ENCODE measurements at places on chromosomes 2 and 18.

DNA sequence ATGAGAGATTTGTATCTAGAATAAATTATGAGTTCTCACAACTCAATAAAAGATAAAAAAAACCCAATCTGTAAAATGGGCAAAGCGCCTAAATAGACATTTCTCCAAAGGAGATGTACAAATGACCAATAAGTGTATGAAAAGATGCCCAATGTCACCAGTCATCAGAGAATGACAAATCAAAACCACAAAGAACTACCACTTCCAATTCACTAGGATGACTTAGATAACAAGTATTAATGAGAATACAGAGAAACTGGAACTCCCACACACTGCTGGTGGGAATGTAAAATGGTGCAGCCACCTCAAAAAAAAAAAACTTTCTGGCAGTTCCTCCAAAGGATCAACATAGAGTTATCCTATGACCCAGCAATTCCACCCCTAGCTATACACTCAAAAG, 17.4 kb upstream of the COL6A3 start:
- no peak for DNase-seq

DNA sequence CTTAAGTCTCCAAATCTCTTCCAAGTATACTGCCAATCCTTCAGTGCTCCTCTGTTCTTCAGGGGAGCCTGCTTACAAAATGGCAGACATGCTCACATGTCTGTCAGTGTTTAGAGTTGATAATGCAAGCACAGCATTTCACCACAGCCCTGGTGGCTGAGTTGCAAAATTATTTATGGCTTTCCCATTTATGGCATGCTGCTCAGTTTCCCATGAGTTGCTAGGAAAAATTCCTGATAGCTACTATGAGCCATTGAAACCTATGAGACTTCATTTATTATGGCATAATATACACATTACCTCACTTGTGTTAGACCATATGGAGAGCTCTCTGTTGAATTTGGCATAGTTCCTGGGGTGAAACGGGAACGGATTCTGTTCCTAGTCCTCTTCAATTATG, 448.7 kb upstream of the TCF4 start:
- no peak for DNase-seq

DNA sequence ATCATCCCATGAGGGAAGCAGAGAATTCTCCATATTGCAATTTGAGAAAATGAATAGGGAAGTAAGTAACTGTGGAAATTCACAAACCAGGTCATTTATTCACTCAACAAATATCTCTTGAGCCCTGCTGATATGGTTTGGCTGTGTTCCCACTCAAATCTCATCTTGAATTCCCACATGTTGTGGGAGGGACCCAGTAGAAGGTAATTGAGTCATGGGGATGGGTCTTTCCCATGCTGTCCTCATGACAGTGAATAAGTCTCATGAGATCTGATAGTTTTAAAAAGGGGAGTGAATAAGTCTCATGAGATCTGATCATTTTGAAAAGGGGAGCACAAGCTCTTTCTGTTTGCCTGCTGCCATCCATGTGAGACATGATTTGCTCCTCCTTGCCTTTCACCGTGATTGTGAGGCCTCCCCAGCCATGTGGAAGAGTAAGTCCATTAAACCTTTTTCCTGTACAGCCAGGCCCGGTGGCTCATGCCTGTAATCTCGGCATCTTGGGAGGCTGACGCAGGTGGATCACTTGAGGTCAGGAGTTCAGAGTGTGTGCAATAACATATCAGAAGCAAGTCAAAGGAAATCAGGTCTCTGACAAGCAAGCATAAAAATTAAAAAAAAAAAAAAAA, 193.2 kb downstream of the NDUFA10 start:
- DNase-seq, result no peak

GRCh38 chr2:205802065-205802464, 119.8 kb downstream of the NRP2 start:
- no peak for DNase-seq

DNA sequence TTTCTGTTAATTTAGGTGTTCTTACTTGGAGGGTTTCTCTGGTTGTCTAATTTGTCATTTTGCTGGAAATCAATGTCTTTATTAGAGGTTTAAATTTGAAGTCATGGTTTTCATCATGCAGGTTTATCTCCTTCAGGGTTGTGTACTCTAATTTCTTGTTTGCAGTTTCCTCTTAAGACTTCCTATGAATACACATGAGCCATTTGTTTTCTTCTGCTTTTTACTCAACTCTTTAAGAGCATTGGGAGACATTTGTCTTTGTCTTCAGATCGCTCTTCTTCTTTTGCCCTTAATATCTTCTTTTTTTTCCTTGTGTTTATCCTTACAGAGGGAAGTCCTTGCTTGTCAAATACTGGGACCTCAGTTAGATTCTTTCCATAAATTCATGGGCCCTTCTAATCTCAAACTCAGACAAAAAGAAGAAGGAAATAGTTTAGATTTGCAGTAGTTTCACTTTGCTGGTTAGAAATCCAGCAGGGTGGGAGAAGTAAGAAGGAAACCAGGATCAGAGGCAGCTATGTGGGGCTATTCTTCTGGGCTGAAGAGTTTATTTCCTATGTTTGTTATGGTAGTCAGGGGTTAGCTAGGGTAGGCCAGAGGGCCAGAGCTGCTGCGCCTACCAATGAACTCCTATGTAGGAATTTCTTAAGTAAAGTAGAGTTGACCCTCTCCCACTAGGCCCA, 176.6 kb downstream of the DYSF start:
- DNase-seq, result no peak

- no peak for DNase-seq
Observed at GRCh38 chr2:238839428-238839827, 8.5 kb upstream of the TWIST2 start.

GRCh38 chr2:100802066-100802465, 17.9 kb upstream of the NPAS2 start:
- DNase-seq, result no peak

DNA sequence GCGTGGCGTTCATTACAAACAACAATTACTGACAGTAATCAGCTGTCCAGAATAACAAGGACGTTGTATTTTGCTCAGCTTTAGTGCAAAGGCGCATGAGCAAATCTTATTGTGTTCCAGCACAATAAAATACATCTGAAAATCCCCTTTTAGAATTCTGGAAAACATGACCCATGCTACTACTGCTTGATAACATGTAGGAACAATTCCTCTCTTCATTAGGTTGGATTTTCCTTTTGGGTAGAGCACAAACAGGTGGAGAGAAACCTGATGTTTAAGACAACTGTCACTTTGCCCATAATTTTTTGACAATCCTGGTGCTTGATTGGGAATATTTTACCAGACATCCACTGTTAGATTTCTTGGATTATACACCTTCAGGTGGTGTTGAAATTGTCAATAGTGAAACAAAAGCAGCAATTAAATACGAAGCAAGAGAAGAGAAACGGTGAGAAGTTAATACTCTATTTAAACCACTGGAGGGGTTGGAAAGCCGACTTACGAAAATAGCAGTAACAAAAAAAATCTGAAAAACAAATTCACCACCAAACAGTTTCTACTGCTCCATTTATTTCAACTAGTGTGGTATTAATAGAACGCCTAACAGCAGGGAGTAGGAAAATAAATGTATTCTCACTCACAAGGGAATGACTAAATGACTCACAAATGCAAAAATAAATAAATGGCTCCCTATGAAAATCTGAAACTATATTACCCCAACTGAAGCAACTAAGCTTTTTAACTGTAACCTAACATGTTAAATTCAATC, 102.7 kb downstream of the CPO start:
- no peak for DNase-seq

DNA sequence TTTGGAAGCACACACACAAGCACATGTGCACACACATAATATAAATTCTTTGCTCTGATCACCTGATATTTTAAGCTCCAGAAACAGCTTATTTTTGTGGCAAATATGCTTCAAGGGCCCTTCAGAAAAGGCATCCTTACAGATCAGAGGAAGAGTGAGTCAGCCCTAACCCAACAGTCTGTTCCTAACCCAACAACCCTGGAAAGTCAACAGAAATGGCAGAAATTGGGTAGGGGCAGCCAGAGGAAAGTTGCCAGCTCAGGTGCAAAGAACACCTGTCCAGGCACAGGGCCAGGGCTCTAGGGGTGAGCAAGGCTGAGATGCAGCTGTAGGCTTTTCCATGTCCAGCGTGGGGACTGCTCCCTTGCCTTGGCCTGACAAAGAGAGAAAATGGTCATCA, 6.4 kb upstream of the NCKAP5 start:
- no peak for DNase-seq

GRCh38 chr18:46169464-46169941, 65.3 kb downstream of the HAUS1 start:
- peak; percentile 41 for DNase-seq

DNA sequence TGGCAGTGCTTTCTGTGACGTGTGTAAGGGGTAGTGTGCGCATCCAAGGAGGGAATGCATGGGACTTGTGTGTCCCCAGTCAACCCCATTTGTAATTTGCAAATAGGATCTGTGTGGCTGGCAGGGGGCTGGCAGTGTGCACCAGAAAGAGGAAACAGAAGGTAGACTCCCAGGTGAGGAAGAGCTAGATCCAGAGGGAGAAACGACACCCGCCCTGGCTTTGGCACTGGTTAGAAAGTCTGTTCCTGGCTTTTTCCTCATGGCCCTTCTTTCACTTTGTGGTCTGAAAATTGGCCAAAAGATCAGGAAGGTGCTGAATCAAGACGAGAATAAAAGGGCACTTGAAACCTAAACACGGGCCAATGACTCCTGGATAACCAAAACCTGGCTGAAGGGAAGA, 33.3 kb downstream of the PRKCE start:
- DNase-seq, result no peak

- DNase-seq, result no peak
Observed at GRCh38 chr2:65625982-65626381, 193.6 kb upstream of the SPRED2 start.

DNA sequence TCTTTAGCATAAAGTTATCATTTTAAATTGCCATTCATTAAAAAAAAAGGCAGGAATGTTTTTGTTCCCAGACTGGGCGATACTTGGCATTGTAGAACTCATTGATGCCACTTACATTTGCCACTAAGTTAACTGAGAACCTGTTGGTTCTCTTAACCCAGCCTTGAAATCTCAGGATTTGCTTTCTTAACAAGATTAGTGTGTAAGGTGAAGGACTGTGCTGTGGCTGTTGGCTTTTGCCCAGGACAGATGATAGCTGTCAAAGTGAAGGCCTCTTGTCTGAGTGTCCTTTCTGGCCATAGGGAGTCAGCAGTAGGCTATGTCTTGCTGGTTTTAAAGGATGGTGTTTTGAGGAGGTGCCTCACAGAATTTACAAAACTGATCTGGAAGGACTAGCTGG, 2.6 kb downstream of the DPYSL5 start:
- no peak for DNase-seq

DNA sequence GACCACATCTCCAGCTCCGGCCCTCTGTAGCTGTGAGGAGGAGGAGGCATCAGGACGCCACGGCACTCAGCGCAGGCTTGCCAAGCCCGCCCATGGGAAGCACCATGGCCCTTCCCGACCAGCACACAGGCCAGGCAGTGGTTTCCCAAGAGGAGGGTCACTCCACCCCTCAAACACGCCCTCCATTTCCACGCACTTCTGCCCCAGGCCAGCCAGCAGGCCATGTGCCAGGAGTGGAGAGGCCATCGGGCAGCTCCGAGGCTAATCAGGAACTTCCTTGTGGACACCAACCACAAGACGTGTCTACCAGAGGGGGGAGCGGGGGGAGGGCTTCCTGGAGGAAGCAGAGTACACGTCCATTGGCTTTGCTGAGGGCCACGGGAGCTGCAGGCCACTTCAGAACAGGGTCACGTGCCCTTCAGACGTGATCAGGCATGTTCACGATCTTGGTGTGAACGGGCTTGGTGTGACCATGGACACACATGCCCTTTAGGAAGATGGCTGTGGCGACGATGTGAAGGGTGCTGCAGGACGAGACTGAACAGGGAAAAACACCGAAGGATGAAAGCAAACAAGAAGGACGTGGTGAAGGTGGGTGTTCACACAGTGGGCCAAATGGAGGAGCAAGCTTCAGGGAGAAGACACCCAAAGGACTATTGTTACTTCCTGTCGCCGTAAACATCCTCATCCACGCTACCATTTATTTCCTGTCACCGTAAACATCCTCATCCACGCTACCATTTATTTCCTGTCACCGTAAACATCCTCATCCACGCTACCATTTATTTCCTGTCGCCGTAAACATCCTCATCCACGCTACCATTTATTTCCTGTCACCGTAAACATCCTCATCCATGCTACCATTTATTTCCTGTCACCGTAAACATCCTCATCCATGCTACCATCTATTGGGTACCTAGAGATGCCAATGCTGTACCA, 6.5 kb upstream of the MTERF4 start:
- no peak for DNase-seq

DNA sequence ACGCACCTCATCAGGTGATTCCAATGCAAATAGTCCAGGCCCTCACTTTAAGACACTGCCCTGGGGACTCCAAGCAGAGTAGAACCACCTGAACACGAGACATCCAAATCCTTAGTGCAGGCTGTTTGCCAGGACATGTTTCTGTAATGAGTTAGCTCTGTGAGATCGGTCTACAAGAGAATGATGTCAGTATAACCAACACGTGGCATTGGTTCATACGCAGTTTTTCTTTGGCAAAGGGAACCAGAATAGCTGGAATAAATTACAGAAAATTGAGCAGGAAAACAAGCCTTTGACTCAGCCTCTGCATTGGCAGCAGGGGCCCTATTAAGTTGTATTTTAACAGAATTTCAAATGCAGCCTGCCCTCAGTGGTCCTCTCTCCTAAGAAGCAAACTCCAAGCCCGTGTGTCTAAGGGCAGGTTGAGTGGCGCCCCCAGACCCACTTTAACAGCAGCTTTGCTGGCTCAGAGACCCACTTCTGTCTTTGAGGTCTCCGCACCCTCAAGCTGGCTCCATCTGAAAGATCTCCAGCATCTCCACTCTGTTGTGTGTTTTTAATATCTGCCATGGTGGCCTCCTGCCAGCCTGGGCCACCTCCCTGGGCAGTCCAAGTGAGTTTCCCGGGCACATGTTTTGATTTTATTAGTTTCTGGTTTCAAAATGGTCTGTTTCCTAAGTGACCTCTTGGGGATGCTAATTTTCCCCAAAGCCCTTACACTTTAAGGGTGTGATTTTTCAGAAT, 61.3 kb downstream of the ALPK2 start:
- DNase-seq, result peak; percentile 83

- peak; percentile 55 for DNase-seq
Observed at GRCh38 chr2:191676790-191677645, 918 bp upstream of the NABP1 start.

- peak; percentile 25 for DNase-seq
Observed at GRCh38 chr2:36371928-36372391, 16.4 kb downstream of the CRIM1 start.

DNA sequence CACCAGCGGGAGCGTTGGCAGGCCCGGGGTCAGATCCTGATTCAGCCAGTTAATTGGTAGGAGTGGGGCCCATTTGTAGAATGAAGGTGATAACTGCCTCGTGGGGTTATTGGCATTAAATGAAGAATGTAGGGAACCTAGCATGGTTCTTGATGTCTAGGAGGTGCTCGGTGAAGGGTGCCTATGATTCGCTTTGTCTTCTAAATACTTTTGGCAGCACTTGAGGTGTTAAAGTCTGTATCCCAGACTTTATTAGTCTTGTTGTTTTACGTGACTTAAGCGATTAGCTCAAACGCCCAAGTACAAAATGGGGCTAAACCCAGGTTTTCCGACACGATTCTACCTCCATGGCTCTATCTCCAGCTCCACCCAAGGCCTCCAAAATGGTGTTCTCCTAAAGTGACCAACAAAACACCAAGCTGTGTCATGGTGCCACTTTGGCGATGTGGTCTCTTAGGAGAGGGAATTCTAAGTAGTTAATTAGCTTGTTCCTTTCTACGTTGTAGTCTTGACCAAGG, 980 bp upstream of the PPP4R1 start:
- no peak for DNase-seq

GRCh38 chr2:70566906-70567305, 13.3 kb upstream of the TGFA start:
- DNase-seq, result no peak

GRCh38 chr2:225052703-225053102, 10.4 kb upstream of the DOCK10 start:
- peak; percentile 27 for DNase-seq
